ENCODE measurements at places on chromosomes 1 and 21.
A peak's percentile ranks its signal among the peaks of the same experiment; 100 is the strongest.

DNA sequence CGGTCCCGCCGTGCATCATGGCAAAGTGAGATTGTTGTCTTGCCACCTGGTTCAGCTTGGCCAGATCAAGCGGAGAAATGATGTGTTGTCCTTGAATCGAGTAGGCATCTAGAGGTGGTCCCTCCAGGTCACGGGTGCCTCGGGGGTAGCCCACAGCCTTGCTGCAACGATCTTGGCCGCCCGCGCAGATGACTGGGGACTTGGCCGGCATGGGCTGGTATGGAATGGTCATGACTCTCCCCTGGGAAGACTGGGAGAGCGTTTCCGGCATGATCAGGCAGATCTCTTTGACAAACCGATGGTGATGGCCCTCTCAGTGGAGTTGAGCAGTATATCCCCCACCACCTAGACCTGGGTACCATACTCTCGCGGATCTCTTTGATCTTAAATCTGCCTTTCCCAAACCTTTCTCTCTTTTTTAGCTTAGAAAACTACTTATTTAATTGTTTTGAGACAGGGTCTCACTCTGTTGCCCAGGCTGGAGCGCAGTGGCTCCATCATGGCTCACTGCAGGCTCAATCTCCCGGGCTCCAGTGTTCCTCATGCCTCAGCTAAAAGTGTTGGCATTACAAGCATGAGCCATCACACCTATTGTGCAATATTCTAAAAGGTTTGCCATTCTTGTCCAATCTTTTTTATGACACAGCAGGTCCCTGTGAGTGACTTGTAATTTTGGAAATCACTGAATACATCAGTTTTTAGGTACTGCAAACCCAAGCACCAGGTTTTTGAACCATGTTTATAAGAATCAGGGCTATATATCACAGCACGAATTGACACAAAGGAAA lies 9.4 kb upstream of the ELAPOR1 start:
- no peak for DNase-seq

DNA sequence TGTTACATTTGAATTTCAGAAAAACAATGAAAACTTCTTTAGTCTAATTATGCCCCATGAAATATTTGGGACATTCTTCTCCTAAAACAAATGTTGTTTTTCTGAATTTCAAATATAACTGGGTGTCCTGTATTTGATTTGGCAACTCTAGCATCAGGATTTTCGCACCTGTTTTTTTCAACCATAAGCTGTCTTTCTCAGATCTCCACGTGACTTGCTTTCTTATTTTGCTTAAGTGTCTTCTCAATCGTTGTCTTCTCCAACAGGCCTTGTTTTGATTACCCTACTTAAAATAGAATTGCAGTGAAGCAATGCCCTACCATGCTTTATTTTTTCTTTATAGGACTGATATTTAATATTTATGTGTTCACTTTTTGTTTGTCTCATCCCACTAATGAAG lies 752.8 kb upstream of the RGS18 start:
- DNase-seq = peak; percentile 70

DNA sequence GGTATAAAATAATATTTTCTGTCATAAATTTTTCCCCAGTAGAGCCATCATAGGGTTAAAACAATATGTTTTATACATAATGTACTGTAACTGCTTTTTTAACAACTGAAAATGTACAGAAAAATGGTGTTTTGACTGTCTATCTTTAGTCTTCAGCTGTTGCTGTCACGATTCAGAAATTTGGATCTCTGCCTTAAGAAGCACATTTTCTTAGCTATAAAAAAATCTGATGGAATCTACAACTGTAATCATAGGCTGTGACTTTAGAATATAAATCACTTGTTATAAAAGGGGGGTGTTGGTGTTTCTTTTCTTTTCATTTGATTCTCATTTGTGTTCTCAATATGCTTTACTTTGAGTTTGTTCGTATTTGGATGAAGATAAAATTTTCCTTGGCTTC lies 187.5 kb downstream of the PDE4B start:
- no peak for DNase-seq

- DNase-seq = no peak
Observed at GRCh38 chr1:89692601-89693521, 59.9 kb downstream of the LRRC8C start.

DNA sequence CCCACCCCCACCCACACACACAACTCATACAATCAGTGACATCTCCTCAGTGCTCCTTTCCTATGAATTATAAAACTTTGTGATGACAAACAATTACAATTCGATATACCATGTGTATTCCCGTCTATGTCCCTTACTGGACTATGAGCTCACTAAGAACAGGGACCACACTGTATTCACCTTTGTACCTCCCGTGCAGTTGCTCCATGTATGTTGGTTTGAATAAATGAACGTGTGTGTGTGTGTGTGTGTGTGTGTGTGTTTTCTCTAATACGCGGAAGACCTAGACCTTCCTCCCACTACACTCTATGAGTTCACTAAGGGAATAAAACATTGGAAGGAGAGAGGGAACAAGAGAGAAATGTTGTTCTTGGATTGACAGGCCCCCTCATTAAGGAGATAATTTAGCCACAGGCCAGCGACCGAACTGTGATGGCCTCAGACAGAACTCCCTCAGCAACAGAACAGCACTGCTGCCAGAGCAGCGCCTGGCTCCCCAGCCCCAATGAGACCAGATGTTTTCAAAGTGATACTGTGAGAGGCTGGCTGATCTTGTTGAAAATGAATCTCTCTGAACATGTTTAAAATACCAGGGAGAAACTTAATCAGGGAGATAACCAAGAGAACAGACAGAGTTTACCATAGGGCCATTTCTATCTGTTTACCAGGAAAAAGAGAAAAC lies 21.7 kb downstream of the BCAR3 start:
- no peak for DNase-seq

DNA sequence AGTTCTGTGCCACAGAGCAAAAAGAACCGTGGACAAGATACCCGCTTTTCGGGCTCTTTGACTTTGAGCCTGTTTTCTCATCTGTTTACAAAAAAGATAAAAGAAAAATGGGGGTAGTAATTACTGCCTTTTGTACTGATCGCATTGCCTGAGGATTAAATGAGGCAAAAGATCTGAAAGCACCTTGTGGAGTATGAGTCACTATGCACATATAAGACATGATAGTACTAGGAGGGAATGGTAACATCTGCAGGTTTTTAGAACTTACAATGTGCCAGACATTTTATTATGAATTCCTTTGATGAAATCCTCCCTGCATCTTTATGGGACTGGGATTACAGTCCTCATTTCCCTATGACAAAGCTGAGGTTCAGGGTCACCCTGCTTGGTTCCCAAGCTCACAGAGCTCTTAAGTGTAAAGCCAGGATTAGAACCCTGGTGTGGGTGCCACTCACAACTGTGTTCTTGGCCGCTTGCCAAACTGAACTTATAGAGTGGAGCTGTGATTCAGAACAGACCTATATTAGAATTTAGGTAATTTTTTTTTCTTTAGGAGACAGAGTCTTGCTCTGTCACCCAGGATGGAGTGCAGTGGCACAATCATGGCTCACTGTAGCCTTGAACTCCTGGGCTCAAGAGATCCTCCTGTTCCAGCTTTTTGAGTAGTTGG lies 1.8 kb downstream of the DISC1 start:
- no peak for DNase-seq

GRCh38 chr1:155859881-155860871 lies 809 bp downstream of the SYT11 start:
- DNase-seq = no peak

DNA sequence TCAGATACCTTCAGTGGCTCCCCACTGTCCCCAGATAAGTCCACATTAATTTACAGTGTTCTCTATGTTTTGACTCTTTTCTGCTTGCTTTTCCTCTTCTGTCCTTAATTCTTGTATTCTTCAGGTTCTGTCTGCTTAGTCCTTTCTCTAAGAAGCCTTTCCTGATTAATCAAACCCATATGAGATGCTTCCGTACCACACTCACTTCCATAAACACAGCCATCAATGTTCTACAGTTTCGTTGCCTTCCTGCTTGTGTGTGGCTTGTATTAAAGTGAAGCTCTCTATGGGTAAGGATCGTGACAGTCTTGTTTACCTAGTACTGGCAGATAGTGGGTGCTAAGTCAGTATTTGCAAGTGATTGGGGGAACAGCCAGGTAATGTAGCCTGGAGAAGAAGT lies 75.9 kb downstream of the PRDM2 start:
- DNase-seq = no peak

- DNase-seq = peak; percentile 23
Observed at GRCh38 chr1:118077331-118078045, 107.5 kb downstream of the SPAG17 start.

GRCh38 chr1:174990382-174990999 lies 9.3 kb upstream of the CACYBP start:
- peak; percentile 78 for DNase-seq

- DNase-seq = no peak
Observed at GRCh38 chr21:26557106-26557505, 16.0 kb downstream of the CYYR1 start.

DNA sequence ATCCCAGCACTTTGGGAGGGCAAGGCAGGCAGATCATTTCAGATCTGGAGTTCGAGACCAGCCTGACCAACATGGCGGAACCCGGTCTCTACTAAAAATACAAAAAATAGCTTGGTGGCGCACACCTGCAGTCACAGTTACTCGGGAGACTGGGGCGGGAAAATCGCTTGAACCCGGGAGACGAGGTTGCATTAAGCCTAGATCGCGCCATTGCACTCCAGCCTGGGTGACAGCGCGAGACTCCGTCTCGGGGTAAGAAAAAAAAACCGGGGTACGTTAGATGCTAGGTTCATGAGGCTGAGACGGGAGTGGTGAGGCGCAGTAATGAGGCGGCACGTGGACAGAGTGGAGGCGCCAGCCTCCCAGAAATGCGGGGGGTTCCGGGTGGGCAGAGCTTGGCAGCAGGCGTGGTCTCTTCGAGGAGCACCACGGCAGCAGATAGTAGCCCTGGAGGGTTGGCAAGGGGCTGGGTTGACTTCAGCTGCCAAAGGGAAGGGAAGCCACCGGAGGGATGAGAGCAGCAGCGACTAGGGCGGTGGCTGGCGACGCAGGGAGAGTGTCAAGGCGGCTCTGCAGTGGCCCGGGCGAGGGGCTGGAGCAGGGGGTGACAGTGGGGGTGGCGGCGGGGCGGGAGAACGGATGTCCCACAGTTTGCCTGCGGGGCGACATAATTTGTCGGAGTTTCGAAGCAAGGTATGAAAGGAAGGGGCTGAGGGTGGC lies 832 bp downstream of the MRPL20 start:
- no peak for DNase-seq

GRCh38 chr1:222697203-222697602 lies 15.1 kb downstream of the AIDA start:
- DNase-seq = no peak

DNA sequence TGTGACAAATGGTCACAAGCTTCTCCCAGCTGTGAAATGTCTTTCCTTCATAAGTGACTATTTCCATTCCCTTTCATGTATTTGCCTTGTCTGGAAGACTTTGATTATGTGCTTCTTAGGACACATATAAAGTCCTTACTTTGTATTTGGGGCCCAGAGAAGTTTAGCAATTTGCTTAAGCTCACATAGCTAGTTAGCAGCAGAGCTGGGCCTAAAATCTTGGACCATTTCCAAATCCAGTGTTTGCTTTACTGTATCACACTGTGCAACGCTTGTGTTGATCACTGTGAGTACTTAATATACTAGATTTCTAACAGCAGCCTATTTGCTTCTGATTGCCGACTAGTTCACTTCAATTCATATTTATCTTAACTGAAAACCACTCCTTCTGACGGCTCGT lies 2.2 kb upstream of the KCNA3 start:
- DNase-seq = no peak

DNA sequence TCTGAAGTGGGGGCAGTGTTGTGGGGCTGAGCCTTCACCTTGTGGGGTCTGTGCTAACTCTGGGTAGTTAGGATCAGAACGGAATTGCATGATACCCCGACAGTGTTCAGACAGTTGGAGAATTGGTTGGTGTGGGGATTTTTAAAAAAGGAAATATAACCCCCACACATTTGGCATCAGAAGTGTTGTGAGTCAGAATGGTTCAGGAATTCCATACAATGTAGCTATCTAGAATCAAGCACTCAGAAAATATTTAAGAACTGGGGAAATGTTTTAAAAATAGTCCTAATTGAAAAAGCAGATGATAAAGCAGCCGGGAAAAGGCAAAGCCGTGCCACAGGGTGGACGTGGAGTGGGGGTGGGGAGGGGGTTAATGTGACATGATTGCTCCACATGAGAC lies 6.5 kb upstream of the S100A7 start:
- DNase-seq = no peak

DNA sequence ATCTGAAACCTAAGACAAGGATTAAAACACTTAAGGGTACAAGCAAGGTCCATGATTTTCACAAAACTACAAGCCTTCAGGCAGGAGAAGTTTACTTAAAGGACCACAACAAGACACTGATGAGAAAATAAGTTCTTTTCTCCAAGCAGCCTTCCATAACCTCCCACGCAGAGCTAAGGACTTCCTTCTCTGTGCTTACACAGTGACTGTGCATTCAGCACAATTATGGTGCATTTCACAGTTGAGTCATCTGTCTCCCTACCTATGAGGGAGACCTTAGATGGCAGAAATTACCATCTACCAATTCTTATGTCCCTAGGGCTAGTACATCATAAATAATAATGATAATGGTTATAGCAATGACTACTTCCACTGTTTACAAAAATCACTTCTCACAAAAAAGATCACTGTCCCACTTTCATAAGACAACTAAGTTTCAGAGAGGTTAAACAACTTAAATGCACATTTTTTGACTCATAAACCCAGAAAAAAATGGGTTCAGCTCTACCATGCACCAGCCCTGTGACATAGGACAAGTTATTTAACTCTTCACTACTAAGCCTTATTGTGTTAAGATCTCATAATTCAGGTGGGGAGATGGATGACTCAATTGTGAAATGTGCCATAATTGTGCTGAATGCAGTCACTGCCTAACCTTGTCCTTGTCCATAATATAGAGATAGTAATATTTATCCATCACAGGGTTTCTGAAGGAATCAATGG lies 45.3 kb downstream of the TARBP1 start:
- no peak for DNase-seq

GRCh38 chr1:150487763-150488115 lies 520 bp downstream of the TARS2 start:
- DNase-seq = no peak

DNA sequence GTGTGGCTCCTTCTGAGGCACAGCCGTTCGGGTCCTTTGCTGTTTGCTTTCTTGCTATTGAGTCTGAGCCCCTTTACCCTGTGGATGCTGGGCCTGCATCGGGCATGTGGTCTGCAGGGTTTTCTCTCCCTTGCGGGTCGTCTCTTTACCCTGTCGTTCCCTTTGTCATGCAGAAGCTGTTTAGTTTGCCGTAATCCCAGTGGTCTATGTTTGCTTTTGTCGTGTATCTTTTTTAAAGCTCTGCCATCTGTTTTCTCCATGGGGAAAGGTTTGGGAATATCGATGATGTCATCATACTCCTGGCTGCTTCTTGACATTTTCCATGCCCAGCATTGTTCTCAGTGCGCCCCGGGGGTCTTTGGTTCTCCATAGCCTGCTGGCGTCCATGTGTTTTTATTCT lies 68.2 kb downstream of the AGPAT3 start:
- no peak for DNase-seq

DNA sequence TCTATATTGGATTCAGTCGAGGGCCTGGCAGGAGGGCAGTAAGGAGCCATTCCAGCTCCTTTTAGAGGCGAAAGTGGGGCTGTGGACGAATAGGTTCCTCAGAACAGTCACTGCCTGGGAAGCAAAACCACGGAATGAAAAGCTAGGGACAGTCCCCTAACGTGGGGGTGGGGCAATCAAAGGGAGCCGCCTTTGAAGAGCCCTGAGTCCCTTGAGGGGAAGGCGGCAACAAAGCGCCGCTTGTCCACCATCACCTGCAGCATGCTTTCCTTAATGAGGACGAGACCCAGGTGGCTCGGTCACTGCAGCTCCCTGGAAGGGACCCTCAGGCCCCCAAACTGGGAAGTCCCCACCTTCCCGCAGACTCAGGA lies 184.7 kb downstream of the ETS2 start:
- no peak for DNase-seq

Measured in MM.1S (cell line).